ENCODE measurements at places on chromosomes 5 and 9.

DNA sequence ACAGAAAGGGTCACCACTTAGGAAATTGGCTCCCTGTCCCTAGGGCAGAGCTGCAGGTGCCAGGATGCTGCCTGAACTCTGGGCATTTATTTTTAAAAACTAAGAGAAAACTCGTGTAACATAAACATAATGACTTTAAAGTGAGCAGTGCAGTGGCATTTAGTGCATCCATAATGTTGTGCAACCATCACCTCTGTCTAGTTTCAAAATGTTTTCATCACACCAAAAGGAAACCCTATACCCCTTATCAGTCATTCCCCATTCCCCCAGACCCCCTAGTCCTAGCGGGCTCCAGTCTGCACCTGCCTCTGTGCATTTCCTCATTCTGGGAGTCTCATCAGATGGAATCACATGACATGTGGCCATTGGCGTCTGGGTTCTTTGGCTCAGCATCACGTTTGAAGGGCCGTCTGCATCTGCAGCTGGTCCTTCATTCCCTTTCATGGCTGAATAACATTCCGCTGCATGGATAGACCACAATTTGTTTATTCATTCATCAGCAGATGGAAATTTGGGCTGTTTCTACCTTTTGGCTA, 55.8 kb downstream of the NSG2 start:
- no peak for DNase-seq

GRCh38 chr5:98095072-98095471, 678.4 kb upstream of the RGMB start:
- DNase-seq, result no peak

DNA sequence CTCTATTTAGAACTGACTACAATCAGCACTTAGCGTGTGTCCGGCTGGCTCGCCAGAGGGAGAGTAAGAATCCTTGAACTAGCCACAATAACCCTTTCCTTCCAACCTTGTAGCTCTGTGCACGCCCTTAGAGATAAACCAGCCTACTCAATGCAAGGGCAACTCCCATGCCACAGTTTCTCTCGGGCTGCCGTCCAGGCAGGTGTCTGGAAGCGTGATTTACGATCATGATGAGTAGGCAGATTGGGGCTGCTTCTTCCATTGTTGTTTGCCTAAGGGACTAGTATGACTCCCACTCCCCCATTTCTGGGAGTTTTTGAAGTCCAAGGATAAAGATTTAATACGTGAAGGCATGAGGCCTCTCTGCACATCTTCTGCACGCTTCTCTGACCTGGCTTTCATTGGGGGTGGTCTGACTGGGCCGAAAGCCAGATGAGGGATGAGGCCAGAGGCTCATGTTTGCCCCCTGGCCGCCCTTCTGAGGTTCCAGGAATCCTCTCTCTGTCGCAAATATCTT, 134.0 kb upstream of the MYO10 start:
- no peak for DNase-seq

- no peak for DNase-seq
Measured at GRCh38 chr9:86942281-86943200, 4.8 kb downstream of the GAS1 start.

- no peak for DNase-seq
Measured at GRCh38 chr5:159345861-159346260, 15.6 kb upstream of the IL12B start.

DNA sequence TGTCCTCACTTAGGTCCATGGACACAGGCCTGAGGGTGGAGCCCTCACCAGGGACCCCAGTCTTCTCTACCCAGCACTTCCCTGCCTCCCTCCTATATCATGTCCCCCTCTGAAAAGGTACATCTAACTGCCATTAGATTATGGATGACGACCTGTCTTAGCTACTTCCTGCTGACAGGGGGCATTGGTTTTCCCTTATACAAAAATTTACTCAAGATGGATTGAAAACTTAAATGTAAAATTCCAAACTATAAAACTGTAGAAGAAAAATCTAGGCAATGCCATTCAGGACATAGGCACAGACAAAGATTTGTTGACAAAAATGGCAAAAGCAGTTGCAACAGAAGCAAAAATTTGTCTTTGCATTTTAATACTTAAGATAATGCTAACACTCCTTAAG, 623.2 kb upstream of the FAM174A start:
- DNase-seq, result no peak

DNA sequence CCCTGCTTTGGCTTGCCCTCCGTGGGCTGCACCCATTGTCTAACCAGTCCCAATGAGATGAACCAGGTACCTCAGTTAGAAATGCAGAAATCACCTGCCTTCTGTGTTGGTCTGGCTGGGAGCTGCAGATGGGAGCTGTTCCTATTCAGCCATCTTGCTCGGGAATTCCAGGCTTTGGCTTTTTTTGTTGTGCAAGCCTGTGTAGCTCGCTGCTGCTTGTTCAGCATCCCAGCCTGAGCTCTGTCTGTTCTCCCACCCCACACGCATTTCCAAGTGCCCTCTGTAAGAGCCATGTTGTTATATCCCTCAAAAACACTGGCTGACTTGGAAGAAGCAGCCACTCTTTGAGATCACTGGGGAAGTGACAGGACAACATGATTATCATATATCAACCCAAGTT, 101.6 kb upstream of the DPYSL3 start:
- DNase-seq, result no peak

DNA sequence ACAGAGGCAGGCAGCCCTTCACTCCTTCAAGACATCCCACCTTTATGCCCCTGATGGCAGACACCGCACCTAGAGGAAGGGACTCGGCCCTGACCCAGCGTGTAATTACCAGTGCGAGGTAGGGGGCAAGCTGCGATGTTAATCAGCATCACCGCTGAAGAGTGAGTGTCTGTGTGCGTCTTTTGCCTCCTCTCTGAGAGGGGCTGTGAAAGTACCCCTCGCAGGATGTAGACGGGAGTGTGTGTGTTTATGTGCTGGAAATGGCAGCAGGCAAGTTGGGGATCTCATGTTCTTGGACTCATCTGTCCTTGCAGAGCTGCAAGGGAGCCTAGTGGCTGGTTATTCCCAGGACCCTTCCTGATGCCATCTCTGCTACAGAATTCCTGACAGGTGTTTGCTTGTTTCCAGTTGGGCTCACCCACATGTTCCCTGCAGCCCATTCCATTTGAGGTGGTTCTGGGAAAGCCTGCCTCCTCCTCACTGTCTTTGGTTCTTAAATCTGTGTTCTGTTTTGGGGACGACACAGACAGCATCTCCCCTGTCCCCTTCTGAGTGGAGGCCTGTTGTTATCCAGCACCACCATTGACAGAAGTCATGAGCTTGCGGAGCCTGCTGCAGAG, 70.5 kb downstream of the ZNF618 start:
- DNase-seq, result no peak

- no peak for DNase-seq
Measured at GRCh38 chr5:16625096-16625495, 8.3 kb upstream of the RETREG1 start.

- DNase-seq, result no peak
Measured at GRCh38 chr9:123174887-123175518, 93.4 kb downstream of the STRBP start.

- DNase-seq, result no peak
Measured at GRCh38 chr9:80797101-80797829, 892.1 kb downstream of the TLE1 start.
